ENCODE measurements at places on chromosomes 5 and 9.

DNA sequence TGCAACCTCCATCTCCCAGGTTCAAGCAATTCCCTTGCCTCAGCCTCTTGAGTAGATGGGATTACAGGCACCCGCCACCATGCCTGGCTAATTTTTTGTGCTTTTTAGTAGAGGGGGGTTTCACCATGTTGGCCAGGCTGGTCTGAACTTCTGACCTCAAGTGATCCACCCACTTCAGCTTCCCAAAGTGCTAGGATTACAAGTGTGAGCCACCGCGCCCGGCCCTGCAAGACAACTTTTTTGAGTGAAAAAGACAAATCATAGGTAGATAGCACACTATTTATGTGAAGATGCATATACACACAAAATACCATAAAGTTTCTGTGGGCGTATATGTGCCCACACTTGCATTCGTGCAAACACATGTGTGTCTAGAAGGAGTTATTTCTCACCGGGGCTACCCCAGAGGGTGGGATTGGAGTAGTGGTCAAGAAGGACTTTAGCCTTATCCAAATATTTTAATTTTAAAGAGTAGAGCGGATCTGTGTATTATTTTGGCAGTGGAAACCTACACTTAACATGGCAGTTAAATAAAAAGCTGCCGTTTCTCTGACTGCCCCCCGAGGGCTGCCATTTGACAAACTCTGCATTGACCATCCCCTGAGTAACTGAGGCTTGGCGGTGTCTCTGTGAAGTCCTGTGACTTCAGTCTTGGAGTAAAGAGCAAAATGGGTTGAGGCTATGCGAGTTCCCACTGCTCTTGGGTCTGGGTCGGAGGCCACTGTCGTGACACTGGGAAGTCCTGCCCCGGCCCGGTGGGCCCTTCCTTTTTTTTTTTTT, 93.4 kb upstream of the PTCH1 start:
- DNase-seq, result no peak

- DNase-seq, result no peak
Observed at GRCh38 chr9:89382026-89382986, 64.0 kb downstream of the SECISBP2 start.

DNA sequence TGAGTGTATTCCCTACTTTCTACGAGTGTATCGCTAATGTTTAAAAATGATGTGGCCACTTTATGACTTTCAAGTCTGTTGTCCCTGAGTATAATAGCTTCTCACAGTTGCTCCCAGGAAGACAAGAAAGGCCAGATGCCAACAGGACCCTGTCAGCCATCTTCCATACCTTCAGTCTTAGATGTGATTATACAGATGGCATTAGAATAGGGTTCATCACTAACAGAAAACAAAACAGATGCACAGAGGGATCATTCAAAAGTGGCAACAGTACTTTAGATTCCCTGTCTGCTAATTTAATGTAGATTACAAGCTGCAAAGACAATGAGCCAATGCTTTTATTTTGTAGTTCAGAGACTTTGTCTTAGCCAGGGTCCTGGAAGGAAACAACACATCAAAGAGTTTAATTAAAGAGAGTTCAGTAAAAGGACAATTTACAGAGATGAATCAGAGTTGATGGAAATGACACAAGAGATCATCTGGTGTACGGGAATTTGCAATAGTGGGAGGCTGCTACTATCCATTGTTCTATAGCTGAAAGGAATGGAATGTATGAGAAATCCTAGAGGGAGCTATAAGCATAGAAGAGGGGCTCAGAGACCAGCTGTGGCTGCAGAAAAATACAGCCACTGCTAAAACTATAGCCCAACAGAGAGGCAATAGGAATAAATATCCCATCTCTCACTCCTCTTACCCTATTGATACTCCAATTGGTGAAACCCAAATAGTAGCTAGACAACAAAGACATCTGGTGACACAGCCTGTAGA, 393.7 kb upstream of the SMC2 start:
- DNase-seq, result no peak

- no peak for DNase-seq
Observed at GRCh38 chr5:21237461-21237860, 1249.5 kb upstream of the CDH18 start.

DNA sequence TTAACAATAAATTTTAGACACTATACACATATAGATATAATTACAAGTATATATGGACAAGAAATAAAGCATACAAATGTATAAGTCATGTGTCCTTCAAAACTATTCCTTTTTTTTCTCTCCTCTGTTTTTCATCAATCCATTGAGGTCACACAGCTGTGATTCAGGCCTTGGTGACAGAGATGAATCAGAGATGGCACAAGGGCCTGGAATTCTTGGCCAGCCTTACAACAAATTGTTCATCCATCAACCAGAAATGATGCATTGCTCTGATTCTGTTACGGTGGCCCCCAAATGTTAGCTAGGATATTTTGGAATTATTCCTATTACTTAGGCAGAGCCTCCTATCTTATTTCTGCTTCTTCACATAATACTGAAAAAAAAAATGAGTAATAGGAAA, 108.7 kb upstream of the MPDZ start:
- no peak for DNase-seq

DNA sequence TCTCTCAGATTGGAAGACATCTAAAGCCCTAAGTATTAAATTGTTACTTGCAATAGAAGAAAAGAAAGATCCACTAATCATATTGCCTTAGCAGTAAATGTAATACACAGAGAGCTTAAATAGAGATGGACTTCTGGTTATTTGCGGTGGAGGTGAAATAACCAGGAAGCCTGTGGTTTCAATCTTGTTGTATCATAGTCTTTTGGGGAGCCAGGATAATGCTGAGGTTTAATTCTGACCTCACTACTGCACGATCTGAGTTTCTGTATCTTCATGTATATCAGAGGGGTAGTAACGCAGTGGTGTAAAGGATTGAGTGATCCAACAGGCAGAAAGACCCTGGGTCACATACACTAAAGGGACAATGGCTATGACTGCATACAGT, 71.7 kb downstream of the ANKRD55 start:
- no peak for DNase-seq

- DNase-seq, result no peak
Observed at GRCh38 chr9:134899168-134899567, 18.5 kb downstream of the FCN1 start.

GRCh38 chr9:114591291-114591787, 3.8 kb downstream of the ATP6V1G1 start:
- DNase-seq, result no peak

- no peak for DNase-seq
Observed at GRCh38 chr5:12335938-12336337, 431.7 kb upstream of the CTNND2 start.

- DNase-seq, result no peak
Observed at GRCh38 chr5:93431250-93431649, 149.8 kb downstream of the NR2F1-AS1 start.

- DNase-seq, result peak; percentile 31
Observed at GRCh38 chr9:131635285-131635684, 90.0 kb downstream of the PRRT1B start.

- no peak for DNase-seq
Observed at GRCh38 chr9:83965350-83966208, 14.4 kb downstream of the HNRNPK start.

DNA sequence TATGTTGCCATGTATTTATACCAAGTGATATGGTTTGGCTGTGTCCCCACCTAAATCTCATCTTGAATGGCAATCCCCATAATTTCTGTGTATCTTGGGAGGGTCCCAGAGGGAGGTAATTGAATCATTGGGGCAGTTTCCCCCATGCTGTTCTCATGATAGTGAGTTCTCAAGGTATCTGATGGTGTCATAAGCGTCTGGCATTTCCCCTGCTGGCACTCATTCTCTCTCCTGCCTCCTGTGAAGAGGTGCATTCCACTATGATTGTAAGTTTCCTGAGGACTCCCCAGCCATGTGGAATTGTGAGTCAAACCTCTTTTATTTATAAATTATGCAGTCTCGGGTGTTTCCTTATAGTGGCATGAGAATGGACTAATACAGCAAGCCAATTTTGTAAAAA, 140.8 kb upstream of the ADAMTSL1 start:
- no peak for DNase-seq

- no peak for DNase-seq
Observed at GRCh38 chr9:93210324-93210973, 26.5 kb downstream of the WNK2 start.

Data from nucleus accumbens (tissue), 56 donors.